ENCODE measurements at places on chromosomes 5 and 9.

DNA sequence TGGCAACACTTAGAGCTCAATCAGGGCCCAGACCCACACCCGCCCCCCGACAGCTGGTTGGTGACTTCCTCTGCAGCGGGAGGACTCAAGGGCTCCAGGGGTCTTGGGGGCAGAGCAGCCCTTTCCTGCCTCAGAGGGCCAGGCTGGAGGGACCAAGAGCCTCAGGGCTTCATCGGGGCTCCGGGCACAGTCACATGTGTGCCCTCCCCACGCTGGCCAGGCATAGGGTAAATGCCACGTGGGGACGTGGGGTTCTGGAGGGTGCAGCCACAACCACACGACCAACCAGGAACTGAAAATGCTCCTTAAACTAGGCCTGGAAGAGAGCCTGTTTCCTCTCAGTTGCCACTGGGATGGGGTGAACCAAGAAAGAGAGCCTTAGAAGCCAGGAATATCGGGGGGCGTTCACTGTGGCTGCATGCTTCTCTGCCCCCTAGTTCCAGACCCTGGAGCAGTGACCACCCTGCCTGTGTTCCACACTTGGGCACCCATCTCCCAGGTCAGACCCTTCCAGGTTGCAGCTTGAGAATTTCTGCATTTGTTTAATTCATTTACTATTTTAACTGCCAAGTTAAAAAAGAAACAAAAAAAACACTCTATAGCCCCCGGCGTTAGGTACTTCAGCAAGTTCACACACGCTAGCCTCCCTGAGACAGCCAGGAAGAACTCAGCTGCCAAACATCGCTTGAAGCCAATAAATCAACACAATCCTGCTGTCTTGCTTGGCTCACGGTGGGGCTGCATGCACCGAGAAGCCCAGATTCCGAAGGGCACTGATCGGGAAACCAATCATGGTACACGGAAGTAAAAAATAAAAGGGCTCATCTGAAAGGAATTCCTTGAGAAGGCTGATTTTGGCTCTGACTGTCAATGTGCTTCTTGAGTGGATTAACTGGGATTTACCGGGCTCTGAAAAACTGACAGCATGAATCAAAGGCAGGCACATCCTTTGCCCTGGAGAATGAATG is 56.1 kb upstream of the PHYKPL start:
- no peak for DNase-seq

DNA sequence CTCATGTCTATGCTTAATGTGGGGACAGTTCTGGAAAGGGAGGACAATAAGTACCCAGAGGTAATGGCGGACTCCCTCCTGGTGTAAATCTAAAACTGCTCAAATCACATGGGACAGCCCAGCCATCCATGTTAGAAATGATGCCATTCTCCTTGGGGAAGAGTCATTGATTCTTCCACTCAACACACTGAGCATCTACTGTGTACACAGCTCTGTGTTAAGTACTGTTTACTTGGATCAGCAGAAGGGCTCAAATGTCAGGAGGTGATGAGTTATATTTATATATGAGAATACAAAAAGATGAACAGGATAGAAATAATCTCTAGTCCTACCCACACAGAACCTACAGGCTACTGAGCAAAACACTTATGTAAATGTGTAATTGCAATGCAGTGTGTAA is 31.8 kb upstream of the NANS start:
- DNase-seq, result no peak

GRCh38 chr9:83346655-83347420 is 191.4 kb downstream of the FRMD3 start:
- no peak for DNase-seq

GRCh38 chr9:136095070-136096058 is at the start of gene NACC2:
Gene NACC2, minus strand, starts transcription at chr9:136095289. Its CDS starts 44,768 bp downstream, at chr9:136050521.
- DNase-seq, result no peak

- no peak for DNase-seq
Measured at GRCh38 chr5:164234321-164234720, 728.9 kb downstream of the MAT2B start.

- no peak for DNase-seq
Measured at GRCh38 chr5:151002250-151002649, 18.1 kb upstream of the GPX3 start.

DNA sequence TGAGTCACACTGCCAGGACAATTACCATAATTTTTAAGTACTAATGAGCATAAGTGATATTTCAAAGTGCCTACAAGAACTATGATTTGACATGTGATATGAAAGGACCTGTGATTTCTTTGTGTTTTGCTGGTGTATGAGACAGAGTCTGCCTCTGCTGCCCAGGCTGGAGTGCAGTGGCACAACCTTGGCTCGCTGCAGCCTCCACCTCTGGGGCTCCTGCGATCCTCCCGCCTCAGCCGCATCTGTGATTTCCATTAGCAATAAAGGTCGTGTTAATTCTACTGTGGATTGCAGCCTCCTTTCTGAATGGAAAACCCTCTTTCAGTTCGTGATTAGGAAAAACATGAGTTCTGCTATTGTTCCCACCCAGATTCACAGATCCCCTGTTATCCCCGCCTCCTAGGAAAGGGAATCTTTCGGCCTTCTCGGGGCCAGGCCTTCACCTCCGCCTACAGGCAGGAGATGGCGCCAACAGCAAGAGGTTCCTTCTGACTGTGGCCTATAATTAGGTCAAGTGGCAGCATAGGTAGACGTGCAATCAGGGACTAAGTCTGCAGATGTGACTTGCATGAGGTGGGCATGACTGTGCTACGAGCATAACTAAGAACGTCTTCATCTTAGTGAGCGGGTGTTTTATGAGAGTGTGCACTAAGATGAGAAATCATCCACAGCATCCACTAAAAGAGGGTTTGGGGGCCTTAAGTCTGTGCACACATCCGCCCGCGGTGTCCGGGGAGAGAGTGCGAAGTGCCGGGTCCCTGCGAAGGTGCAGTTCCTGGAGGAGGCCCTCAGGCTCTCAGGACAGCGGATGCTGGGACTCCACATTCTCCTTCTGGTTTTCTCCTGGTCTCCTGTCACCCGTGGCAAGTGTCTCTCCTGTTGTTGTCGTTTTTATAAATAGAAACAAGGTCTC is 23.1 kb downstream of the TRIM7 start:
- no peak for DNase-seq

- no peak for DNase-seq
Measured at GRCh38 chr9:90803860-90804593, 2.4 kb downstream of the SYK start.
